Activated CD8-positive, alpha-beta T cell treated with anti-CD3 and anti-CD28 coated beads for 36 hours (primary cell): ENCODE measurements at places on chromosomes 7 and 10. TPM values are rescaled to one million over a fixed set of nuclear protein-coding genes. Genes with fewer than 3 reads are reported as not detected.
A peak's percentile ranks its signal among the peaks of the same experiment; 100 is the strongest.

GRCh38 chr10:116210588-116211346 is 62.2 kb downstream of the GFRA1 start:
- no peak for DNase-seq

DNA sequence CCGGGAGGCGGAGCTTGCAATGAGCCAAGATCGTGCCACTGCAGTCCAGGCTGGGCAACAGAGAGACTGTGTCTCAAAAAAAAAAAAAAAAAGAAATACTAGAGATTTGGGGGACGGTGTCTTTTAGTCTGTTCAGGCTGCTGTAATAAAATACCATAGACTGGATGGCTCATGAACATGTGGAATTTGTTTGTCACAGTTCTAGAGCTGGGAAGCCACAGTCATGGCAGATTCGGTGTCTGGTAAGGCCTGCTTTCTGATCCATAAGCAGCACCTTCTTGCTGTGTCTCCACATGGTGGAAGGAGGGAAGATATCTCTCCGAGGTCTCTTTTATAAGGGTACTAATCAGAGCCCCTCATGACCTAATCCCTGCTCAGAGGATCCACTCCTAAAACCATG is 102.7 kb upstream of the MKLN1 start:
- DNase-seq = no peak

GRCh38 chr7:36896418-36896817 is 172.1 kb upstream of the AOAH start:
- no peak for DNase-seq

DNA sequence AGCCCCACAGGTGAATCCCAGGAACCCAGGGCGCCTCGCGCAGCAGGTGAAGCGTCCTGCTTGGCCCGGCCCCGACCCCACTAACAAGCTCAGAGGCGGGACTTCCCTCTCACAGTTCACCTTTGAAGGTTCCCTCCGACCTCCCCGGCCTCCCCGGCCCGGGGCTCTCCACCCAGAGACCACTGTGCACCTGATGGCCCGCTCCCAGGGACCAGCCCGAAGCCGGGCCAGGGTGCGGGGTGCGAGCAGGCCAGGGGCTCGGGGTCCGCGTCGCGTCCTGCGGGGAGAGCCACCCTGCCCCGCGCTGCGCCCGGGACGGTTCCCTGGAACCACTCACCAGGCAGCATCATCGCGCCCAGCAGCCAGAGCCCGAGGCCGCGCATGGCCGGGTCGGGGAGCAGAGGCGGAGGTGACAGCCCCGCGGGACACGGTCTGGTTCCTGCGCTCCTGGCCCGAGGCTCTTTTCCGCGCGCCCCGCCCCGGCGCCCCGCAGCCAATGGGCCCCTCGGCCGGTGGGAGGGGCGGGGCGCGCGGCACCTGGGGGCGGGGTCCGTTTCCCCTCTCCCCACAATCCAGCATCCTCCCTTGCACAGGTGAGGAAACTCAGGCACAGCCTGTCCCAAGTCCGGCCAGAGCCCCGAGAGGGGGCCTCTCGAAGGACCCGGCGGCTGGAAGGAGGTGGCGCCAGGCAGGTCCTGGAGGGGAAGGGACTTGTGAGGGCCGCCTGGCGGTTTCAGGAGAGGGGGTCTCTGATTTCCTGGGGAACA is at the start of gene ADAM8:
Gene ADAM8, minus strand, starts transcription at position 434 of the 767 bp plus-strand sequence. Its CDS starts 51 bp downstream, at position 383.
- DNase-seq = peak; percentile 75

DNA sequence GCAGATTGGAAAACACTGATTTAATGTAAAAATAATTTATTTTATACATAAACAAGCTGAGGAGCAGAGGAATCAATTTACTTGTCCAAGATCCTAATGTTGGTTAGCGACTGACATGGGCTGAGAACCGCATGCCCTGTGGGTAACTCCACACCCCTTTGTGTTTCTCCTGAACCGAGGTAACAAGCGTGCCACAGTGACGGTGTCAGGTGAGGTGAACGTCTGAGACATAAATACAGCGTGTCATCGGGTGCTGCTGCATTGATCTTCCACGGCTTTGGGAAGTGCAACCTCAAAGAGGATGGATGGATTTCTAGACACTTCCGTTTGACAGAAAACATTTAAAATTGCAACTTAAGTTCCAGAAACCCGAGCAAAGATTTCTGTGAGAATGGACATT is 386.8 kb upstream of the ADARB2 start:
- DNase-seq = no peak

GRCh38 chr7:36266683-36267082 is 113.6 kb downstream of the EEPD1 start:
- DNase-seq = no peak

Gene GLI3
- total RNA-seq = not detected

Gene SSC4D
- total RNA-seq = 0.68 TPM

Gene SRPK2
- 33.5 TPM for total RNA-seq

Gene WASL
- total RNA-seq = 5.8 TPM
